ENCODE measurements at places on chromosomes 5 and 9. TPM values are rescaled to one million over a fixed set of nuclear protein-coding genes. Genes with fewer than 3 reads are reported as not detected.
A peak's percentile ranks its signal among the peaks of the same experiment; 100 is the strongest.

DNA sequence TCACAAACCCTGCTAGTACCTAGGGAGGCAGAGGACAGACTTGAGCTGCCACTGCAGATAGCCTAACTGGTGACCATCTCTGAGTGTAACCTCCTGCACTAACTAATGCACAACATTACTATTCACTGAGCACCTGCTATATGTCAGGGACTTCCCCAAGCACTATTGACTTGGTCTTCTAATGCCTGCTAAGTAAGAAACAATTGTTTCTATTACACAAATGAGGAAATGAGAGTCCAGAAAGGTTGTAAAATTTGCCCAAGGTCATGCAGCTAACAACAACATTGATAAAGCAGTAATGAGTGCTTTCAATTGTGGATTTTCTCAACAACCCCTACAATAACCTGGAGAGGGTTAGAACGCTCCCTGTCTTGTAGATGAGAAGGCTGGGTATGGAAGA is 183.7 kb downstream of the ZNF462 start:
- no peak for DNase-seq

DNA sequence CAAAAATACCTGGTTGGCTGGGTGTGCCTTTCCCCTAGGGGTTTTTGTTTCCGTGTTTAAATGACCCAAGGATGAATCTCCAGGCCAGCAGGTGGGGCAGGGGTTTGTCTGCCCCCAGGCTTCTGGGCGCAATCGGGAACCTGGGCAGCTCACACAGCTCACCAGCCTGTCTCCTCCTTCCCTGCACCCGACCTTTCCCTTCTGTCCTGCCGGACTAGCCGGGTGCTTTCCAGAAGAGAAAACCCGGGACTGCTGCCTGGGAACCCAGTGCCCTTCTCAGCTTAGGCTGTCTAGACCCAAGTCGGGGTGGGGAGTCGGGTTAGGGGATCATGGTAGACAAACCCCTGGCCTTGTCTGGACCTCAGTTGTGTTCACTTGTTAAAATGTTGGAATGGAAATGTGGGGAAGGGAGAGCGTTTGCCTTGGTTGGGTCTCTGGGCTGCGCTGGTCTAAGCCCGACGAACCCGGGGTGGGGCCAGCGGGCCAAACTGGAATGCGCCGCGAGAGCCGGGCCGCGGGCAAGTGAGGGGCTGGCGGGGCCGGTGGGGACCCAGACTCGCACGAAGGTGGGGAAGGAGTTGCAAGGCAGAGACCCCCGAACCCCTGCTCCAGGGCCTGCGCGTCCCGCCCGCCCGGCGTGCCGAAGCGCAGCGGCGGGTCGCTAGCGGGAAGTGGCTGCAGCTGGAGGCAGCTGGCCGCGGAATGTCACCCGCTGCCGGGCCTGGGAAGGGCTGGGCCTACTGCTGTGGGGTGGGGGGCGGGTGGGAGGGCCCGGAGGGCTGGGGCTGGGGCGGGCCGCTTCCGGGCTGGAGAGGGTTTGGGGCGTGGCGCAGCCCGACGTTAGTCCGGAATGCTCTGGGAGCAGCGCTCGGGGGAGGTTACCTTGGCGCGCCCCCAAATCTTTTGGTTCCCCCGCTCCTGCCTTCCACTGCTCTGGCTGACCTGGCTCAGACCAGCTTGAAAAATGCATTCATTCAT is 84.6 kb downstream of the DAB2IP start:
- DNase-seq, result peak; percentile 62

- no peak for DNase-seq
Observed at GRCh38 chr5:40869384-40869783, 28.2 kb downstream of the CARD6 start.

GRCh38 chr5:43256261-43256966 is 56.8 kb downstream of the HMGCS1 start:
- DNase-seq, result no peak

DNA sequence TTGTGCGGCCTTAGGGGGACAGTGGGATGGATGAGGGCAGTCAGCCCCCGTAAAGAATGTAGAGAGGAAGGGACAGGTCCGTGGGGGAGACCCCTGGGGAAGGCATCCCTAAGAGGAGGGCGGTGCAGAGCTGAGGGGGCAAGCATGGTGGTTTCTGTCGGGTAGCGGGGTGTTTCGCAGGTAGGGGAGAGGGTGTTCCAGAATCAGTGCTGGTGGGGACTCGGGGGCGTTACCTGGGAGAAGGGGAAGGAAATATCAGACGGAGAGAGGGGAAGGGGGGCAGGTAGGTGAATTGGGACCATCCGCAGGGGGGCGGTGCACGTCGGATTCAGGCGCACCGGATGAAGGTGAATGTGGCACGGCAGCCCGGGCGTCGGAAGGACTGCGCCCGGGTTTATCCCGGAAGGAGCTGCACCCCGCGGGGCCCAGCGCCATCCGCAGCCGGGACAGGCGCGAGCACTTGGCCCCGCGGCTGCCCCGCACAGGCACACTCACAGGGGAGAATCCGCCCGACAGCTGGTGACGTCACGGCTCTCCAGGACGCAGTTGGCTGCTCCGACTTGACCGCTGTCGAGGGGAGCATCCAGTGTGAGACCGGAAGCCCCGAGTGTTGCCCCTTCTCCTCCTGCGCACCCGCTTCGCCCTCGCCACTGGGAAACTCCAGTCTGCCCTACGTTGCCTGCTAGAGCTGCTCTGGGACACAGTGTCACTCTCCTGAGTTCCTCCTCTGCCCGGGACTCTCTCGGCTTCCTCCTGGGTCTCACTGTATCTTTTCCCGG is 1.3 kb downstream of the CD72 start:
- DNase-seq, result peak; percentile 74

DNA sequence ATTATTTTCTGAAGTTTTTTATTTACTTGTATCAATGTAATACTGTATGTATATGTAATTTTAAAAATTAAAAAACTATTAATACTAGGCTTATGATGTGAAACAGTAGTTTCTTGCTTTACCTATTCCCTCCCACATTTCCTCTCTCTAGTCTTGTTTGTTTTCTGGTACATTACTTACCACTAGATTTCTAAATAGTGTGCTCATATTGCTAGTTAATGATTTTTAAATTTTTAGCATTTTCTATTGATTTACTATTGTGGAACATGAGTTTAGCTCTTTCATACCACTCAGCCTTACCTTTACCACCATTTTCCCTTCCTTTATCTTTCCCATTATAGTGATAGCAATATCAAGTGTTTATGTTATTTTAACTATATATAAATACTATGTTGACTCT is 39.3 kb downstream of the UBE2R2 start:
- no peak for DNase-seq

DNA sequence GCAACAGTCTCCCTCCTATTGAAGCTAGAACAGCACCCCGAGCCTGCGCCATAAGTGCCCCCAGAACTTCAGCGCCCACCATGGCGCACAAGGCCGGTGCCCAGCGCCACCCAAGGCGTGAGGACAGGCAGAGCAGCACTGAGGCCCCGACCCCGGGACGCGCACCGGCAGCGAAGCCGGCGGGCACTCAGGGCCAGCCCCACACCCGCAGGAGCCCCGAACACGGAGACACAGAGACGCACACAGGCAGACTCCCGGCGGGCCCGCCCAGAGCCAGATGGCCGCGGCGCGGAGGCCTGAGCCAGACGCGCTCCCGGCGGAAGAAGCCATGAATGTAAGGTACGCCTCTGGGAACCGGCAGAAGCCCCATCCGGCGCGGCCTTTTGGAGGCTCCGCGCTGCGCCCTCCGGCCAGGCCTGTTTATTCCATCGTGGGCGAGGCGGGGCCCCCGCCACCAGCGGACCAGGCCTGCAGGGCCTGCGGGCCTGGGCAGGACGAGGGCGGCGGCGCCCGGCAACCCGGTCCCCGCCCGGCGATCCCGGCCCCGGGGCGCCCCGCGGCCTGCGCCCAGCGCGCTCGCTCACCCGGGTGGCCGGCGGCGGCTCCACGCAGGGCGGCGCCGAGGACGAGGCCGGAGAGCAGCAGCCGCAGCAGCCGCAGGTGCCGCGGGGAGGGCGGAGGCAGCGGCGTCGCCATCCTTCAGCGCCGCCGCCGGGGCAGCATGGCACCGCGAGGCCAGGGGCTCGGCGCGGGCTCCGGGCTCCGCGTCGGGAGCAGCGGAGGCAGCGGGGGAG is 486 bp downstream of the NPDC1 start:
- peak; percentile 55 for DNase-seq

IRX1 gene
- not detected for total RNA-seq

SUSD1 gene
- total RNA-seq, result 29.8 TPM

TCF7 gene
- total RNA-seq, result under 0.01 TPM
